Stimulated activated CD4-positive, alpha-beta T cell treated with anti-CD3 and anti-CD28 coated beads, Interleukin-4, amount 100 ng/mL, for 48 hours (primary cell): ENCODE measurements at places on chromosomes 16 and 17.
A peak's percentile ranks its signal among the peaks of the same experiment; 100 is the strongest.

- DNase-seq: no peak
Measured at GRCh38 chr17:78278139-78278741, 46.8 kb downstream of the TMEM235 start.

GRCh38 chr17:49180303-49180702, 30.1 kb downstream of the GNGT2 start:
- peak; percentile 52 for DNase-seq

- DNase-seq: no peak
Measured at GRCh38 chr16:71927383-71927782, 32.1 kb downstream of the IST1 start.

DNA sequence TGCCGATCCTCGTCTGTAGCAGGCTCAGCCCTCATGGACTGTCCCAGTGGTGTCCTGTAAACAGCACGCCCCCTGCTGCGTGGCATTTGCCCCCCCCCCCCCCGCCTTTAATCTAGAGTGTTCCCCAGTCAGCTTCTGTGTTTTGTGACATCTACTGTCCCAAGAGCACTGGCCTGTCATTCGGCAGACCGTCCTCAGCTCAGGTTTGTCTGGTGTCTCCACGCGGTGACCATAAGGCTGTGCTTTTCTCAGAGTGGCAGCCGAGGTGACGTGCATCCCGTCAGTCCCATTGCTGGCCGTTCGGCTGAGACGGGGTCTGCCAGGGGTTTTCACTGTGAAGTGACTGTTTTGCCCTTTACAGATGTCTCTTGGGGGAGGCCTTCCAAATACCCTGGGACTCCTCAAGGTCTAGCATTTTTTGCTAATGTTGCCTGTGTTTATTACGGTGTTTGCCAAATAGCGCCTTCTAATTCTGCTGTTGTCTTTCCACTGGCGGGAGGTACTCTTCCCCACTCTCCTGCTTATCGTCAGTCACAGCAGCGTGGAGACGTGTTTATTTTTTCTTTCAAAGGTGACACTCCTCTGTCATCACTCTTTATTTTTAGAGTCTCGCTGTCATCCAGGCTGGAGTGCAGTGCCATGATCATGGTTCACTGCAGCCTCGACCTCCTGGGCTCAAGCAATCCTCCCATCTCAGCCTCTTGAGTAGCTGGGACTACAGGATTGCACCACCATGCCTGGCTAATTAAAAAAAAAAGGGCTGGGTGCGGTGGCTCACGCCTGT, 5.7 kb upstream of the MRPL12 start:
- no peak for DNase-seq

- DNase-seq: no peak
Measured at GRCh38 chr16:57818377-57819064, 16.2 kb upstream of the KIFC3 start.

DNA sequence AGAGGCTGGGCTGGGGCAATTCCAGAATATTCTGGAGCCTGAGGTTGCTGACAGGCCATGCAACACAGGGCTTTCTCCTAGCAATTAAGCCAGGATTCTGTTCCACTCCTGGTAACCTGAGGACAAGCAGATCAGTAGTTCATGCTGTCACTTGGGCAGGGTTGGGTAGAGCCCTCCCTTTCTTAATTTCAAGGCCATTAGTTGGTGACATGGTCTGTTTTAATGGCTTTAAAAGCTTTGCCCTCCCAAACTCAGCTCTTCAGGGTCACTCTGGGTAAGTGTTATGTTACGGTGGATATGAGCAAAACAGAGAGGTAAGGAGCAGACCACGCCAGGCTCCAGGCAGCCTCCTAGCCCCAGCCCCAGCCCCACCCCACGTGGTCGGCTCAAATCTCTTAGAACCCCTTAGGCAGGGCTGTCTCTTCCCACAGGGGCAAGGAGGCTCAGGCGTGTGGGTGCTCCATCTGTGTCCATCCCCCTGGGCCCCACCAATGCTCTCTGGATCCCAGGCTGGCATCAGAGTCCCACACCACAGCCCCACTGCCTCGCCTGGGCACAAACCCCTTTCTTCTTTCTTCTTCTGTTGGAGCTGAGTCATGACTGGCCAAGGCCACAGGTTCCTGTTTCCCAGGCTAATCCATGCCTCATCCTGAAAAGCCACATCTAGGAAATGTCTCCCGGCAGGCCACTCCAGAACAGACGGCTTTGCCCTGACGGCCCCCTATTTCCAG, 27.5 kb downstream of the CEP295NL start:
- no peak for DNase-seq

- DNase-seq: no peak
Measured at GRCh38 chr17:61587807-61588660, 3.0 kb downstream of the NACA2 start.

GRCh38 chr17:39981207-39981741, 667 bp downstream of the PSMD3 start:
- no peak for DNase-seq

DNA sequence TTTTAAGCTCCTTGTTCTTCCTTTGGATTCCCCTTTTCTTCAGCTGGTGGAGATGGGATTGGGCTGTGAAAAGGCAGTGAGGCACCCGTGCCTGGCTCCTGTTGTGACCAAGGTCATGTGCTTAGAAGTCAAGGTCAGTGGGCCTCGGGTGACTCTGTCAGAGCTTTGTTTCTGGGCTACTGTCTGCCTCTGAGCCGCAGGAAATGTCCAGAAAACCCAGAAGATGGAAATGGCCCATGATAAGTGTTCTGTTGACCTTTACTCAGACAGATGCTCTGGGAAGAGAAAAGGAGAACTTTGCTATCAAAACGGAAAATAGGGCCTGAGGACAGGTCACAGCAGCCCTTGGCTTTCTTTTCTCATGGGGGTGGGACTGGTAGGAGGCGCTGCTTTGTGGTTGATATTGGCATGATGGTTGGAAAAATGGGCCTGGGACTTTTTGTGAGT, 2.9 kb downstream of the ABCC1 start:
- no peak for DNase-seq
